ENCODE measurements at places on chromosomes 11 and 22.

- DNase-seq = no peak
These were observed 20.1 kb upstream of the HIPK3 start for GRCh38 chr11:33237039-33237597.

DNA sequence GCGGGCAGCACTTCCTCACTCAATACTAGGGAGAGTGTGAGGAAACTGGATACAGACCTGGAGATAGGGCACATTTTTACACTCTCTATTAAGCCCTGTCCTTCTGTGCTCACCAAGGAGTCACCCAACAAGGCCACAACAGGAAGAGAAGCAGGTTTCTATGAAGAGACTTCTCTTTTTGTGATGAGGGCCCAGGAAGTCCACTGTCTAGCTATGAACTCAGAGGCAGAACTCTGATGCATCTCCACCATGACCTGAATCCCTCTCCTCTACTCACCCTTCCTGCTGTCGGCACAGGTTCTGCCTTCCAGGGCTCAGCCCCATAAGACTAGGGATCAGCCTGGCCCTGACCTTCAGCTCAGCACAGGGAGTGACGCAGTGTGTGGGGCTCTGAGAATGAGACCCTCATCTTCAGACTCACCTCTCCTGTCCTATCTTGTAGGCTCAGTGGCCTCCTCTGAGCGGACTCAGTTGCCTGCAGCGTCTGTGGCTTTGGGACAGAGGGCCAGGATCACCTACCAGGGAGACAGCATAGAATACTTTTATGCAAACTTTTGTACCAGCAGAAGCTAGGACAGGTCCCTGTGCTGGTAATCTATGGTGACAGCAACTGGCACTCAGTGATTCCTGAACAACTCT is 49.3 kb upstream of the IGLL5 start:
- peak; percentile 60 for DNase-seq

DNA sequence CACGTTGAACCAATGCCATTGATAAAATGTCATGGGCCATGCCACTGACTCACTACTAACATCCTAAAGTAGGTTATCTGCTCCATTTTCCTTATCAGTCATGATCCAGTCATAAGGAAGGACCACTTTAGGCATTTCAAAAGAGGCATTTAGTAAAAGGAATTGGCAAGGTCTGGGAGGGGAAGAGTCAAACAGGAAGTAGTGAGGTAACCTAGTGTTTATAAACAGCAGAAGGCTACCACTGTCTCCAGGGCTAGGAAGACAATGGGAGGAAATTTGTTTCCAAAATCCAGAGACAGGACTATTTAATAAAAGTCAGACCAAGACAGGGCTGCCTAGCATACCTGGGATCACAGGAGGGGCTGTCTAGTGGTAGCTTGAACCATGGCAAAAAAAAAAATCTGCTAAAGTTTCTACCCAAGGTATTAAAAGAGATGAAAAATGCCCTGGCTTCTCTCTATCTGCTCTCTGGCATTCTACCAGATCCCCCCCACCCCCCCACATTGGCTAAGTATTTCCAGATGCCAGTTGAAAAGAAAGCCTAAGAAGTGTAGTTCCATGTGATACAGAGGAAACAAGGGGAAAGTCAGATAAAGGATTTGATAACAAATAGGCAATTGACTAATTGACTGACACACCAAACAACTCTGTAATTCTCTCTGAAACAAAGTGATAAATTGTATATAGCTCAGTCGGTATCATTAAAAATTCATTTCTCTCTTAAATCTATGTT is 50.4 kb upstream of the C11orf87 start:
- no peak for DNase-seq

GRCh38 chr11:83836883-83837654 is 550.9 kb upstream of the CCDC90B start:
- peak; percentile 11 for DNase-seq

DNA sequence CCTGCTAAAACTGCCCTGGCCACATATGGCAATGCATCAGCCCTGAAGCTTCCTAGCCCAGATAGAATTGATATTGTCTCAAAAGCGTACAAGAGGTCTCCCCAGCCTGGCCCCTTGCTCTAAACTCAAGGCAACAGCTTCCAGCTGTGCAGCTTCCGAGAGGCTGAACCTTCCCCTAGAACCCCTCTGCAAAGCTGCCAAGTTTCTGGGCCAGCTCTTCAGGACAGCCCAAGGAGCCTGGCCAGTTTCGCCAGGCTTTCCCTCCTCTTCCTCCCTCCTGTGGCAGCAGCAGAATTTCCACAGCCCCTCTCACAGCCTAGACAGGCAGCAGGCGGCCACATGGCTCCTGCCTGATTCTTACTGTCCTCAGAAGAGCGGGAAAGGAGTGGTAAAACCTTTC is 34.5 kb downstream of the NUMA1 start:
- no peak for DNase-seq

- DNase-seq = no peak
These were observed 816.3 kb downstream of the OPCML start for GRCh38 chr11:132716037-132716436.

DNA sequence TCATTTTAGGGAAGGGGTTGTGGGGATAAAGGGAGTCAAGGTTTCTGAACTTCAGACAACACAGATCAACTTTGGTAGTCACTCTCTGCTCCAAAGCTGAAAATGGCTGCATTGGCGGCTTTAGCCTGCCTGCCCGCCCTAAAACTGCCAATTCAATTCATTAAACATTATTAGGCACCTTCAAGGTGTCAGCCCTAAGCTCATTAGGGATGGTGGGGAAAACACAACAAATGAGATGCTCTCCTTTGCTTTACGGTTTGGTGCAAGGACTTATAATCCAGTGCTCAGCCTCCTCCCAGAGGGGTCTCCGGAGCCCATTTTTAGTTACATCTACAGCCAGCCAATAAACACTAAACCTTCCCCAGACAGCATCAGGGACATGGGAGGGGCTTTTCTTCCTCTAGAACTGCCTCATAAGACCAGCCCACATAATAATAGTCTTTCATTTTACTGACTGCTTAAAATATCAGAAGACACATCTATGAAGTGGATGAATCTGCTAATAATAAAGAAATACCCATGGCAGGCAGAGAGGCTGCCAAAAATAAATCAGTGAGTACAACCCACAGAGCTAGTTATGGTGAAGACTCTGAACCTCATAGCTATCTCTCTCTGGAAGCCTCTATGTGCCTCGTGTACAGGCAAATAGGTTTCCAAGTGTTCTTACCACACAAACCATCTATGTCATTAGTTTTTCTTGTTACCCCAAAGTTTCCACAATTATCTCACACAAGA is 102.8 kb upstream of the NCAM1 start:
- DNase-seq = no peak

DNA sequence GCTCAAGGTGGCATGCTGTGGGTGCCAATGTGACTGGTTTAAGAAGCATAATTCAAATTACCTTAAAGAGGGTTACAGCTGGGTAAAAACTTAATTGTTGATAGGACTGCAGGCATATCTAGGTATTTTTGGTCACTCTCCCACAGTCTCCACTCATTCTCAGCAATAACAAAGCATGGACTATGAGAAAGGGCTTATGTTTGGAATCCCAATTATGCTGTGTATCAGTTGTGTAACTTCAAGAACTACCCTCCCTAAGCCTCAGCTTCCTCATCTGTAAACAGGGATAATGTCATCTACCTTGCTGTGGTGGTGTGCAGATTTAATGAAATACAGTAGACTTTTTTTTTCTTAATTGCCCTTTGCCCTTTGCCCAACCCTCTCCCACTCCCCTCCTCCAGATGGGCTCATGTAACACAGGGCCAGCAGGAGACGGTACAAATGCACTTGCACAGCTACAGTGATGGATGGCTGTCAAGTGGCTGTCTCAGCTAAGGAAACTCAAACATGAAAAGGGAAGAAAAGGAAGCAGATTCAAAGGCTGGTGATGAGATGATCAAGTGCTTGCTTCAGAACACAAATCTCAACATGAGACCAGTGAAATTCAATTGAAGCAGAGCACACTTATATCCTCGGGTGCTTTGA is 37.6 kb downstream of the MAP6 start:
- DNase-seq = no peak

- no peak for DNase-seq
These were observed 14.3 kb downstream of the TRIM22 start for GRCh38 chr11:5703741-5704536.

- no peak for DNase-seq
These were observed 238.8 kb downstream of the TBC1D22A start for GRCh38 chr22:47001288-47001687.

DNA sequence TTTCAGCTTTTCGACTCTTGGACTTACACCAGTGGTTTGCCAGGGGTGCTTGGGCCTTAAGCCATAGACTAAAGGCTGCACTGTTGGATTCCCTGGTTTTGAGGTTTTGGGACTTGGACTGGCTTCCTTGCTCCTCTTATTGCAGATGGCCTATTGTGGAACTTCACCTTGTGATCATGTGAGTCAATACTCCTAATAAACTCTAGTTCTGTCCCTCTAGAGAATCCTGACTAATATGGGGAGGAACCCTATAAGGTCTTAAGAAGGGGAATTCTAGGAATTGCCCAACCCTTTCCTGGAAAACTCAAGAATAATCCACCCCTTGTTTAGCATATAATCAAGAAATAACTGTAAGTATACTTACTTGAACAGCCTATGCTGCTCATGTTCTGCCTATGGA is 491.8 kb downstream of the TMEM135 start:
- no peak for DNase-seq

GRCh38 chr11:108781946-108782345 is 117.1 kb downstream of the DDX10 start:
- no peak for DNase-seq

DNA sequence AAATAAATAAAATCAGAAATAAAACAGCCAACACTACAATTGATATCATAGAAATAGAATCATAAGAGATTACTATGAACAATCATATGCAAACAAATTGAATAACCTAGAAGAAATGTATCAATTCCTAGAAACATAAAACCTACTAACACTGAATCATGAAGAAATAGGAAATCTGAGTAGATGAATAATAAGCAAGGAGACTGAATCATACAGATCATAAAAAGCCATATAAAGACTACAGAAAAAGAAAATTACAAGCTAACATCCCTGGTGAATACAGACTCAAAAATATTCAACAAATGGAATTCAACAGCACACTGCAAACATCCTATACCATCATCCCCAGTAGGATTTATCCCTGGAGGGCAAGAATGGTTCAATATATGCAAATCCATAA is 135.6 kb downstream of the SBF2 start:
- DNase-seq = no peak

- no peak for DNase-seq
These were observed 9.6 kb downstream of the P2RY2 start for GRCh38 chr11:73227571-73228211.

DNA sequence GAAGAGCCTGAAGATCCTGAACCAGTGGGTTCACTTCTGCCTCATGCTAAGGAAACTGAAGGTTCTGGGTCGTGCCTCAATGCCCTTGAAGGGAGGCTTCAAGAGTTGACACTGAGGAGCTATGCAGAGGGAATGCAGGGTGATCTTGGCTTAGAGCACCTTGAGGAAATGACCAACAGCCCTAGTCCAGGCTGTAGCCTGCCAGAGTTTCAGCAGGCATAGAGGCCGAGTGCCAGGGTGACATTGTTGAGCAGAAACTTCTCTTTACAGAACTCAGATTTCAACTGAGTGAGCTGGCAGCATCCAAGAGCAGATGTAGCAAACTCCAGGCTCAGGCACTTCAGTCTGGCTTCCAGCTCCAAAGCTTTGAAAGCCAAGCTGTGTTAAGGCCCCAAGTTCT is 23.1 kb upstream of the CAPRIN1 start:
- DNase-seq = no peak

GRCh38 chr22:50486561-50487289 is at the start of gene MIOX:
TSS of gene MIOX (plus strand) at chr22:50486859. CDS start at chr22:50486898, 39 bp downstream.
- DNase-seq = no peak

- DNase-seq = peak; percentile 59
These were observed 143.2 kb downstream of the BBOX1 start for GRCh38 chr11:27183672-27184457.

DNA sequence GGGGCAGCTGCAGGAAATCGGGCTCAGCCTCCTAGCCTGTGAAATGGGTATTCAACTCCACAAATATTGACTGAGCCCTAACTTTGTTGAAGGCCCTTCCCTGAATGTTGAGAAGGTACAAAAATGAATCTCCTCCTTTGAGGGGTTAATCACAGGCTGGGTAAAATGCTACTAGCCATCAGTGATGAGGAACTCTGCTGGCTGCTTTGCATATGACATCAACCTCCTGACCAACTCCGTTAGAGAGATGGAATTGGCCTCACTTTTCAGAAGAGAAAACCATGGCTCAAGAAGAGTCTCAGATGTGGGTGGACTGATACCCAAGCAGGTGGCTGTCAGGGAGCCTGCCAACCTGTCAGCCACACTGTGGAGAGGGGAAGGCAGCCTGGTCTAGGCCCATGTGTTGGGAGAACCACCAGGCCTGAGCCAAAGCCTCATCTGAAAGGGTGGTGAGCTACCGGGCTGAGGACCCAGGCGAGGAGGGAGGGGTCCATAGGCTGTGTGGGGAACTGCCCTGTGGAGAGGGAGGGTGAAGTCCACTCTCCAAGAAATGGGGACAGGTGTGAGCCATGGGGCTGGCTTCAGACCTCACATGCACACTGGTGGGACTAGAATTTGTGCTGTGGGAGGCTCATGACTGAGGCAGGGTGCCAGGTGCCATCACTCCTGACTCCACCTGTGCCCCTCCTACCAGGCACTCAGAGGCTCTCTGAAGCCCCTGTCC is 11.8 kb downstream of the CDCA5 start:
- DNase-seq = peak; percentile 49

- DNase-seq = peak; percentile 16
These were observed at the start of gene MMP26 for GRCh38 chr11:4704054-4704789. TSS of gene MMP26 (plus strand) at chr11:4704784.

DNA sequence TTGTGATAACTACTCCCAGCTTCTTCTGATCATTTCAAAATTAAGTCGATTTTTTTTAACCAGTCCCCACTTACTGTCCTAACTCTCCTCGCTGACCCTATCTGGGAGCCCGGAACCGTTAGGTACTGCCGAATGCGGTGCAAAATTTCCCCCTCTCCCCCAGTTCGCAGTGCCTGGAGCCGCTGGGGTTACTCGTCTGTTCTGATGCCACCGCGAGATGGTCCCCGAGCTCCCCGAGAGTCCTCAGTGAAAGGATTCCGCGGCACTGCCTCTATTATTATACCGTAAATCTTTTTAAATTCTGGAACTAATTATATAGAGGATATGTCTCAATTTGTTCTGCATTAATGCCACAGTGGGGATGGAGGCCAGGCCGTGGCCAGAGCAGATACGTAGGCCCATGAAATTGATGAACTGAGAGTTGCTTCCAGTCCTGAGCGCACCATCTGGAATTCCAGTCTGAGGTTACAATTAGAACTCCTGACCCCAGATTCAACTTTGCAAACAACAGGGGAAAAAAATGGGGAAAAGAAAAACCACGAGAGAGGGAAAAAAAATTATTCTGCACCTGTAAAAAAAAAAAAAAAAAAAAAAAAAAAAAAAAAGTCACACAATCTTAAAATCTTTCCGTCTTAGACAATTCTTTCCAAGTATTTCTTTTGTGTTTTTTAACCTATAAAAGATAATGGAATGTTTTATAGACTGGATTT is 4.3 kb upstream of the WT1 start:
- DNase-seq = no peak
